NCI-H345 (cell line): ENCODE measurements at places on chromosomes 7 and 10.

GRCh38 chr7:99628471-99629465 lies 12.0 kb downstream of the ZSCAN25 start:
- no peak for DNase-seq

DNA sequence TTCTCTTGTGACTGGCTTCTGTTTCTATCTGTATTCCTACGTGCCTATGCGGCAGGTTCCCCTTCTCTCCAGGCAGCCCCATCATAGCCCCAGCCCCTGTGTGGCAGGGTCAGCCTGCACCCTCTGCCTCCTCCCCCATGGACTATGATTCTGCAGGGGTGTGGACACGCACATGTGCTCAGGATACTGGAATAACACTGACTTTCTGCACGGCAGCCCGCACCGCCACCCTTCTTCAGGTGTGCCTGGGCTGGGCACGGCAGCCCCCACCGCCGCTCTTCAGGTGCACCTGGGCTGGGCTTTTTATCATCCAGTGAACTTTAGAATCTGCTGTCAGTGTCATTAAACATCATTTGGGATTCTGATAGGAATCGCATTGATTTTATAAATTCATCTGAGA lies 202.6 kb upstream of the PPP2R2D start:
- no peak for DNase-seq

DNA sequence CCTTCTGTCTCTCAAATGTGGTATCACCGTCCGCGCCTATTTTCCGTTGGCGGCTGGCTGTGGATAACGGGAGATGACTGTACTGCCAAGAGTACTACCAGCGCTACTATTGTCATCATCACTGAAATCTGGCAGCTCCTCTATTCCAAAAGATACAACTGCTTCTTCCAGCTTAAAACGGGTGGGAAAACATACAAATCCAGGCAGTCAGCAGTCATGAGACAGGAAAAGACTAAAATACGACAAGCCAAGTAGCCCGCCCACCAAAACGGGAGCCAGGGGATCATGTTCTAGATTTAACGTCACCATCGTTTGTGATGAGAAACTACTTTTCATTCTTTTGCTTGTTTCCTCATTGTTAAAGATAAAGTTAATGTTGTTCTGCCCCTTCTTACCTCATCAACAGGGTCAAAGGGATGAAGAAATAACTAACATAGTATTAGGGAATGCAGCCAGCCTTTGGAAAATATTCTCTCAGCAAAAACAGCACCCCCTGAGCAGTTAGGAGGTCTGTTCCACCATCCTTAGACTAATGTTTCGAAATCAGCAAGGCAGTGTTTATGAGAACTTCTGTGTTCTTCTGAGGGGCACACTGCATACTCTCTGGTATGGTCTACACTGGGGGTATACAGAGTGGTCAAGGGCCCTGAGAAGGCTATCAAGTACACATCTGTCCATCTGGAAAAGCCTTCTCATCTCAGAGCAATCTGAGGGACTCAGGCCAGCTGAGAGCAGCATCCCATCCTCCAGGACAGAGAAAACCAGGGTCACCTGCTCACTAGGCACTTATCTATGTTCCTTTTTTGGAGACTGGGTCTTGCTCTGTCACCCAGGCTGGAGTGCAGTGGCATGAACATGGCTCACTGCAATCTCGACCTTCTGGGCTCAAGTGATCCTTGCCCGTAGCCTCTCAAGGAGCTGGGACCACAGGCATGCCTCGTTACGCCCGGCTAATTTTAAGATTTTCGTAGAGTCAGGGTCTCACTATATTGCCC lies 47.5 kb downstream of the GNA12 start:
- DNase-seq = no peak

DNA sequence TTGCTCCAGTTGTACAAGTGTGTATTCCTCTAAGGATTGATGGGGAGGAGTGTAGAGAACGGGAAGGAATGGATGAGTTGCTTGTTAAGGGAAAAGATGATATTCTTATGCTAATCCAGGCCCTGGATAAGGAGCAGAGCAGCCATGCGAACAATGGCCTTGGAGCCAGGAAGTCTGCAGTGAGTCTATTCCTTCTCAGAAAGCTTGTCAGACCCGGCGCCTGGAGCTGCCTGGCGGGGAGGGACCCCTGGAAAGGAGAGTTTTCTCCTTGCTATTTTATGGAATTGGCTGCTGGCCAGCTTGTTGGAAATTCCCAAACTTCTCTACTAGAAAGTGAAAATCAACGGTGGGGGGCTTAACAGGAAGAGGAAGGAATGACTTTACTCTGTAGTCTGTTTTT lies 89.1 kb downstream of the MMRN2 start:
- no peak for DNase-seq

GRCh38 chr7:2732959-2733584 lies 45.1 kb downstream of the AMZ1 start:
- DNase-seq = no peak

DNA sequence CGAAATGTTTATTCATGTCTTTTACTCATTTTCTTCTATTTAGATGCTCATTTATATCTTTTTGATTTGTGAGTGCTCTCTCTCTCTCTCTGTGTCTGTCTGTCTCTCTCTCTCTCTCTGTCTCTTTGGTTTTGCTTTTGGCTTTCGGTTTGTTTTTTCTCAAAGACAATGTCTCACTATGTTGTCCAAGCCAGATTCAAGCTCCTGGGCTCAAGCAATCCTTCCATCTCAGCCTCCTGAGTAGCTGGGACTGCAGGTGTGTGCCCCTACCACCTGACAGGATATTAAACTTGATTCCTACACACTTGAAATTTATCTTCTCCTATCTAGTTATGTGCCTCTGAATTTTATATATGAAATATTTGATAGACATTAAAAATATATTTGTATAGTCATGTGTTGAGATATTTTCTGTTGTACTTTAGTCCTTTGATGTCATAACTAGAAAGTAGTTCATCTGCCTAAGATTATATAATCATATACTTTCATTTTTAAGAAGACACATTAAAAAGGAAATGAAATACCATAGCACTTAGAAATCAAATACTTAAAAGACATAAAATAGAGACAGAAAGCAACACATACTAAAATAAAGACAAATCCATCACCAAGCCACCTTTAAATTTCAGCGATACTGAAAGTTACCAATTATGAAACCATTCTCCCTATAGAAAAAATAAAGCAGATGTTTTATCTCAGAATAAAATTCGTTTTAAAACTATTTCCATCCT lies 68.1 kb upstream of the SFMBT2 start:
- no peak for DNase-seq

DNA sequence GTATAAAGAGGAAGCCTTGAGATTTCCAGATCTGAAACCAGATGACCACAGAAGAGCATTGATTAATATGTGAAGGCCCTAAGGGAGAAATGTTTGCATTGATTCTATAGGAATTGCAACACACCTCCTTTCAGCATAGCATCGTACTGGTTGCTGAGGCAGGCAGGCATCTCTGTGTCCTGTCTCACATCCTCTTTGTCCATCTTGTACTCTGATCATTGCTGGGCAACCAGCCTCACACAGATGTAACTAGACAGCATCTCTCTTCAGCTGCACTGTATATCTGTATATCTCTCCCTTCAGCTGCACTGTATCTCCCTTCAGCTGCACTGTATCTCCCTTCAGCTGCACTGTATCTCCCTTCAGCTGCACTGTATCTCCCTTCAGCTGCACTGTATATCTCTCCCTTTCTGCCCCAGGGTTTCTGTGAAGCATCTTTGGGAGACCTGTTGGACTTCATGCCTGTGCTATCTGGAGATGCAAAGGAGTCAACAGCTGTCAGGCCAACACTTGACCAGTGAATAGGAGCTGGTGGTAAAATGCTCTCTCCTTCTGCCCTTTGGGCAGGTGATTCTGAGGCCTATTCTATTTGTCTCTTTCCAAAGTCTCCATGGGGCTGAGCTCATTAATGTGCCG lies 40.3 kb downstream of the TMEM178B start:
- no peak for DNase-seq

DNA sequence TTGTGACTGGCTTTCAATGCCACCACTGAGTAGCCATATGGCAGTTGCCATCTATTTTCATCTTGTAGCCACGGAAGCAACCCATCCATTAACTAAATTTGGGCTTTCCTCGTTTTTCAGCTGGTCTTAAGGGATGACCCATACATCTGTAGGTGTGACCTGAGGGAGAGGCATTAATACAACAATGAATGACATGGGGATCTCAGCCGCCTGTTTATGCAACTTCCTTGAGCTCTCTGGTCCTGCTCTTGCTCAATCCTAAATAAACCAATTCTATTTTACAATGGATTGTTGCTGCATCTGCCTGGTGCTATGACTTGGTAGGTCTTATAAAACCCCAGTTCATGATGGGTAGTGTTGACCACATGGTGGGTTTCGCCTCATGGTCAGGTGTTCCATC lies 21.9 kb upstream of the ADAM22 start:
- no peak for DNase-seq

- DNase-seq = no peak
Observed at GRCh38 chr10:53682458-53682857, 909.9 kb upstream of the MBL2 start.

GRCh38 chr7:14834456-14834855 lies 68.1 kb downstream of the DGKB start:
- peak; percentile 10 for DNase-seq
